Activated CD8-positive, alpha-beta memory T cell treated with anti-CD3 and anti-CD28 coated beads for 24 hours (primary cell): ENCODE measurements at places on chromosomes 7 and 10.

DNA sequence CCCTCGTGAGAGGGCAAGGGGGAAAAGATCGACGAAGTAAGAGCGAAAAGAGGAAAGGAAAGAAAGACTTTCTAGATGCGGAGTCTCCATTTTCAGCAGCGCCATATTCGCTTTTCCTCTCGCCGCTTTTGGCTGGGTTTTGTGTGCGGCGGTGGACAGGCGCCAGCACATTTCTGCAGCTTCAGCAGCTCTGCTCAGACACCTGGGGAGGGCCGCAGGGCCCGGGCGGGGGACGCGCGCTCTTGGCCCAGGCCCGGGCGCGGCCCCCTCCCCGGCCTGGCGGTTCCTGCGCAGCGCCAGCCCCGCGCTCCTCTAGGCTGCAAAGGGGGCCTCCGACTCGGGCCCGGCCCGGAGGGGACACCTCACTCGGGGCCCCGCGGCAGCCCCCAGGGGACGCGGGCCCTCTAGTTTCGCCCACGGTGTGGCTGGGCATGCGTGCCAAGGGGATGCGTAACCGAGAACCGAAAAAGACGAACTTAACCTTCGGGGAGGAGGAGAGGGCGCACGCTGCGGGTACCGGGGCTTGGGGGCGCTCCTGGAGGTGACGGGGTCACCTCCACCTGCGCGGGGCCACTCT lies 34.5 kb upstream of the EBLN1 start:
- DNase-seq = peak; percentile 89

GRCh38 chr7:95476072-95476847 lies 9.5 kb upstream of the ASB4 start:
- no peak for DNase-seq

DNA sequence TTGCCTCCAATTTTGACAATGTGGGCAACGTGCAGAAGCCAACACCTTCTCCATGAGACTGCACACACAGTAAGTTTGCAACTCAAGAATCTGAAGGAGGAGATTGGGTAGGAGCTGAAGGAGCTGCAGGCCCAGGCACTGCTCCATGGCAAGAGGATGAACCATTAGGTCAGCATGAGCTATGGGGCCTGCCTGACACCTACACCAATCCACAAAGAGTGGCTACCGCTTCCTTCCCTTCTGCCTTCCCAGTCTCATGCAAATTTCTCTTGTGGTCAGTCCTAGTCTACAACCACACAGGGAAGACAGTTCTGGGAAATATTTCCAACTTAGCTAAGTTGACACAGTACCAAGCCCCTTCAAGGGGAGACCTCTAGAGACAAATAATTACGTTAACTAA lies 142.0 kb upstream of the ADO start:
- DNase-seq = no peak

- DNase-seq = no peak
These were observed 177.2 kb downstream of the PTN start for GRCh38 chr7:137166363-137166762.

DNA sequence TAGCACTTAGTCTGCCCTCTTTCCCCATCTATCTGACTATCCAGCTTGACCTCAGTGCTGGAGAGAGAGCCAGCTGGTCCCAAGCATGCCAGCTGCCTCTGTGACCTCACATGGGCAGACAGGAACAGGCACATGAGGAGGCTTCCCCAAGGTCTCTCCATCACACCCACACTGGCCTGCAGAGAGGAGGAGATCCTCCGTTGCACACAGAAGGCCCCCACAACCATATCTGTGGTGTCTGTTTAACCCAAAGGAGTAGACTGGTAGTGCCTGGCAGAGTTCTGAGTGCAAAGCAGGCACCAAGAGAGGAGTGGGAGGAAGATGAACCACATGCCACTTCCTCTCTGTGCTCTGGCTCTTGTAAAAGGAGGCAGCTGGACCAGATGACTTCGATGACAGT lies 4.8 kb upstream of the ANK3 start:
- DNase-seq = no peak

- peak; percentile 76 for DNase-seq
These were observed 27.8 kb downstream of the KLF6 start for GRCh38 chr10:3757250-3757637.

- no peak for DNase-seq
These were observed 8.0 kb downstream of the LRRN3 start for GRCh38 chr7:111098926-111099250.

GRCh38 chr10:101054351-101054750 lies 7.4 kb upstream of the KAZALD1 start:
- no peak for DNase-seq

GRCh38 chr7:40177071-40177470 lies 42.3 kb downstream of the SUGCT start:
- DNase-seq = no peak

GRCh38 chr7:1059200-1060091 lies 15.1 kb downstream of the GPR146 start:
- DNase-seq = no peak

GRCh38 chr10:115066528-115066927 lies 26.6 kb upstream of the ATRNL1 start:
- DNase-seq = no peak

GRCh38 chr10:81027706-81028105 lies 490.0 kb downstream of the SH2D4B start:
- no peak for DNase-seq

GRCh38 chr10:129486805-129487204 lies 19.8 kb downstream of the MGMT start:
- DNase-seq = no peak

GRCh38 chr7:56030340-56030739 lies 20.9 kb downstream of the PSPH start:
- DNase-seq = no peak

DNA sequence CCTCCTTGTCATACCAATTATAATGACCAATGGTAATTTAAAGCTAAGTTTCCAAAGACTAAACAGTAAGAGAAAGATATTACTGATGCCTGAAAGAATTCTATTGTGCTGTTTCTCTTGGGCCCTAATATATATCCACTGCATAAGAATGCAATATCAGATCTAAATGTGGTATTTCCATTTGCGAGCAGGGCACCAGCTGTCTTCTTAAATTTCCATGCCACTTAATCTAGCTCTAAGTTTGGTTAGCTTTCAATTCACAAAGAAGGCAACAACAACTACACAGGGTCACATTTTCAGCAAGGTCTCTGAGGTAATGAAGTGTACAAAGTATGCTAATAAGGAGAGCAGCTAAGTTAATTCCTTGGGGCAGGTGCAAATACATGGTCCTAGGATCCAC lies 315.7 kb downstream of the GPR37 start:
- DNase-seq = no peak

- no peak for DNase-seq
These were observed 100.4 kb upstream of the DNAJC1 start for GRCh38 chr10:22103701-22104470.

DNA sequence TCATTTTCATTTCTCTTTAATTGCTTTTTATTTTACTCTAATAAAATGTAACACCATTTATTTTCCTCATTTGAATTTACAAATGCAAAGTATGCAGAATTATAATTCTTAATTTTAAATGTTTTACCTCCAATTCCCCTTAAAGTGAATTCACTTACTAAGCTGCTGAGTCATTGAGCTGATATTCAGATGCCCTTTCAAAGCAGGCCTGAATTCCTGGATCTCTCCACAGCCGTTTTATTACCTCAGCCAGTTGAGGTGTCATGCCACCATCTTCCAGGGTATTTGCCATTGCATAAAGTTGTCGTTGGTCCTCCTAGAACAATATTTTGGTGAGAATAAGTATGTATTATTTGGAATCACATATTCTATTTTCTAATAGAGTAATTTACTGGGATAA lies 33.2 kb downstream of the GNAT3 start:
- no peak for DNase-seq

GRCh38 chr10:129174232-129175014 lies 292.6 kb upstream of the MGMT start:
- DNase-seq = no peak
